Activated CD4-positive, alpha-beta T cell treated with anti-CD3 and anti-CD28 coated beads for 1 hour (primary cell): ENCODE measurements at places on chromosomes 4 and X.

GRCh38 chr4:86014599-86014998 is 345.3 kb downstream of the MAPK10 start:
- DNase-seq, result no peak

DNA sequence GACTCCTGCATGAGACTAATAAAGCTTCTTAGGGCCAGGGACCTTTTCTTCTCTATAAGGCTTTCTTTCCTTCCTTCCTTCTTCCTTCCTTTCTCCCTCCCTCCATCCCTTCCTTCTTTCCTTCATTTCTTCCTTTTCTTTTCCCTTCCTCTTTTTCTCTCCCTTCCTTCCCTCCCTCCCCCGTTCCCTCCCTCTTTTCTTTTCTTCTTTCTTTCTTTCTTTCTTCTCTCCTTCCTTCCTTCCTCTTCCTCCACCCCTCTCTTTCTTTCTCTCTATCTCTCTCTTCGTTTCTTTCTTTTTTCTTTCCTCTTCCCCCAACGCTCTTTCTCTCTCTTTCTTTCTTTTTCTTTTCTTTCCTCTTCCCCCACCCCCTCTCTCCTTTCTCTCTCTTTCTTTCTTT is 2.5 kb upstream of the MAGEB17 start:
- no peak for DNase-seq

- no peak for DNase-seq
Measured at GRCh38 chr4:89489338-89489771, 181.8 kb upstream of the GPRIN3 start.

GRCh38 chr4:140185412-140186081 is 31.6 kb upstream of the MAML3 start:
- DNase-seq, result no peak

GRCh38 chr4:33650036-33650435 is 2594.3 kb downstream of the ARAP2 start:
- no peak for DNase-seq

- DNase-seq, result no peak
Measured at GRCh38 chr4:186069729-186070128, 773 bp downstream of the TLR3 start.

- no peak for DNase-seq
Measured at GRCh38 chr4:137312257-137312656, 220.0 kb downstream of the PCDH18 start.

GRCh38 chrX:31057691-31058090 is 14.2 kb downstream of the FTHL17 start:
- DNase-seq, result no peak

DNA sequence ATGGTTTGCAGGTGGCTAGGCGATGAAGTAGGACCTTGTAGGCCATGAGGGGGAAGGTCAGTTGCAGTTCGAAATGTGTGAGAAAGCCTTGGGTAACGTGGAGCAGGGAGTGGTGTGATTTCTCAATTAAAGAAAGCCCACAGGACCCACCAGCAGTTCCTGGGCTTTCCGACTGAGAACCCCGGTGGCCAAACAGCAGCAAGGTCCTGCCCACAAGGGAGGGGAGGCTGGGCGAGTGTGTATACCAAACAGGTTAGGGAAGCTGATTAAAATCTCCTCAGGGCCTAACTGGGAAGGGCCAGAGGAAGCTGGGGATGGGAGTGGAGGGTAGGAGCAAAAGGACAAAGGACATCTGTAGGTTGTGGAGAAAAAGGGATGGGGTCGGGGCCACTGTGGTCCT is 2.4 kb downstream of the ATP6AP1 start:
- no peak for DNase-seq

- no peak for DNase-seq
Measured at GRCh38 chr4:6357476-6357875, 87.8 kb downstream of the WFS1 start.

GRCh38 chr4:80611678-80611979 is 276.1 kb downstream of the CFAP299 start:
- no peak for DNase-seq

DNA sequence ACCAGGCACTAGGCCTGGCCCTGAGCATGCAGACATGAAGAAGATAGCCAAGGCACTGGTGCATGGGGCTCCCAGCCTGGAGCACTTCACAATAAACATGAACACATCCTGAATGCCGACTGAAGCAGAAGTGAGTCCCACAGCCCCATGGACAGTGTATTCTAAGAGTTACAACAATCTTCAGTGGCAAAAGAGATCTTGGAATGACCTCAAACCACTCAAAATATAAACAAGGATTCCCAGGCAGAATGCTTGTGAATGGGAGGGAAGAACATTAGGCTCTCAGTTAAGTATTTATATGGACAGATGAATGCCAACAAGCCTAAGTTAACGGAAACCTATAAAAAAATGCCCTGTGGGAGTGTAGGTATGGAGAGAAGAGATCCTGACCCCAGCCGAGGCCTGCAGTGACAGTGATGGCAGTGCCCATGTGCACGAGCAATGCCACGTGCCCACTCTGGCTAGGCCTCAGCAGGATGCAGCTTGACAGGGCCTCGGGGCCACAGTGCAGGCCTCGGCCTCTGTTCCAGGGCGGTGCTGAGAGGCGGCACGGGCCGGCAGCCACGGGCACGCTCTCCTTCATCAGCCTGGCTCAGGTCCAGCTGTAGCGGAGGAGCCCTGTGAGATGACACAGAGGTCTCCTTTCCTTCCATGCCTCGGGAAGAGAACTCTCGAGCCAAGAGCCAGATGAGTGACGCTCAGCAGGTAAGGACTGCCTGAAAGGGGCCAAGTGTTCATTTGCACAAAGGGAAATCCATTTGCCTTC is 49.2 kb downstream of the IRF2 start:
- no peak for DNase-seq

- no peak for DNase-seq
Measured at GRCh38 chr4:13244444-13244843, 239.7 kb downstream of the RAB28 start.

GRCh38 chr4:181645489-181645888 is 597.7 kb upstream of the TENM3 start:
- no peak for DNase-seq

- DNase-seq, result no peak
Measured at GRCh38 chr4:6576512-6576911, 1.5 kb downstream of the MAN2B2 start.

GRCh38 chrX:106692425-106693065 is 34.0 kb upstream of the RNF128 start:
- no peak for DNase-seq

DNA sequence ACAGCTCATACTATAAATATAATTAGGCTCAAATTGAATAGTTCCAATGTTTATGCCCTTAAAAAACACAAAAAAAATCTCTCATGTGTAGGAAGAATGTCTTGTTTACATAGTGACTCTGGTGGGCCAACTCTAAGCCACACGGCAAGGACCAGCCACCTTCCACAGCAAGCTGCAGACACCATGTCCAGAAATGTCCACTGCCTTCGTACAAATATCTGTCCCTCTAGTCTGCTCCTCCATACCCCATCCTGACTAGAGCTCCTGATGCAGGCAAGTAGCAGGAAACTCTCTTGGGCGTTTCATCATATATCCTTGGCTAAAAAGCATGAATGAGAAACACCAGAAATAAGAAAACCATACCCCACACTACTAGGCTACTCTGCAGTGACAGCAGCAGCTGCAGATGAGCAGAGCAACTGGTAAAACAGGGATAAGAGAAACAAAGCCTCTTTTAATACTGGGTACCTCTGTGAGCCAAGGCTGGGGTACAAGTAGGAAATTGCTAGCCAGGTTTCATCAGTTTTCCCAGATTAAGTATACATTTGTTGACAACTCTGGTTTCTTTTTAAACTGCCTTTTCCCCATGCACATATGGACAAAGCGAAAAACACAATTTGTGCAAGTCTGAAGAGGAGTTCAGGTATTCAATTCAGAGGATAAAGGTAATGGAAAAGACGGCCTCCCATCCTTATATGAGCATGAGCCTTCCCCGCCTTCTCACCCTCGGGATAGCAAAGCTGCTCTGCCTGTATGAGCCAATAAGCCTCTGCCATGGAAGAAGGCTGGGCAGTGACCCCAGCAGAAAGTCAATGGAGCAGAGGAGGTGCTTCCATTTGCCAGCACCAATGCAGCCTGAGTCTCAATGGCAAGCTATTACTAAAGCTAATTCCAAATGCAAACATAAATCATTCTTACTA is 245.4 kb downstream of the DCLK2 start:
- DNase-seq, result no peak

DNA sequence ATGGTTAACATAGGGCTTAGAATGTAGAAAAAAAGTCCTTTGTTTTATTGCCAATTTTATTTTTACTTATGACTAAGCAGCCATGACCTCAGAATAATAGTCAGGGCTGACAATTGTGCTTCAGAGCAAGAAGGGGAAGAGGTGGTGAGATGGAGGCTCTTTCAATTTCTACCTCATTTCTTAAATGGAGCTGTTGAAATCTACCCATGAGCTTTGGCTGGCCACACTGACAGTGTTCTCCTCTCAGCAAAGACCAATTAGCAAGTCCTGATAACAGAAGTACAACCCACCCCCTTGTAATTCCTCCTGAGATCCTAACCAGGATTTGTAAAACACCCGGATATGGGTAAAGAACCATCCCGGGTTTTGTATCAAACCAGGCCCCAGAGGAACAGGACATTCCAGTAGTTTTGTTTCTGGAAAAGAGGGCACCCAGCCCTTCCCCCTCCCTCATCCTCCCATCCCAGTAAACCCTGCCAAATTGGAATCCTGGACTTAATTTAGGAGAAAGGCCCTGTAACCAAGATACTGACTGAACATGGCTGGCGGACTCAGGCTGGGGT is at the start of gene HEPH:
Gene HEPH, plus strand, starts transcription at position 399 of the 563 bp plus-strand sequence. CDS start 6,324 bp downstream, outside the sequence.
- DNase-seq, result no peak

- DNase-seq, result no peak
Measured at GRCh38 chr4:153771046-153771445, 11.2 kb upstream of the RNF175 start.

- no peak for DNase-seq
Measured at GRCh38 chr4:3291969-3292570, 751 bp upstream of the RGS12 start.

DNA sequence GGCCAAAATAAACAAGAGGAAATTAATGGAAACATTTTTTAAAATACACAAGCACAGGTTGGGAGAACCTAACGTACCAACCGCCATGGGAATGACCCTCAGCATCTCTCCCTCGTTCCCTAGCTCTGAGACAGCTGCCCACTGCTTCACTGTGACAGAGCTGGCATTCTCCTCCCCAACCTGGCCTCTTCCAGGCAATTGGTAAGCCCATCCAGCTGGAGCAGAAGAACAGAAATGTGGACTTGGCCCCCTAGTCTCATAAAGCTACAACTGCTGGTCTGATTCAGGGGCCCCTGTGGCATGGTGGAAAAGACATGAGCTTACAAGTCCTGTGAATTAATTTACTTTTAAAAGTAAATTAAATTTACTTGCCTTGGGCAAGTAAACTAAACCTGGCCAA is 245.1 kb downstream of the PTTG2 start:
- DNase-seq, result no peak

DNA sequence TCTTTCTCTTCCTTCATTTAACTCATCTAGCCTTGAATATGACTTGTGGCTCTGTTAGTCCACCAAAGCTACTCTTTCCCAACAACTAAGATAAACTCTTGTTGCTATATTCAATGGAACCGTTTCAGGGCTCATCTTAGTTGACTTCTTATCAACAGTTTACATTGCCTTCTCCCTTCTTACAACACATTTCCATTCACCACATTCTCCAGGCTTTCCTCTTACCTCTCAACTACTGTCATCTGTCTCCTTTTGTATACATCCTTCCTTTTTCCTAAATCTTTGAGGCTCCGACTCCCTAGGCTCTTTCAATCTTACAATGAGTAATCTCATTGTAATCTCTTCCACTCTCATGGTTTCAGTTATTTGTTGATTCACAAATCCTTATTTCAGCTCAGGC is 58.5 kb downstream of the NCAPG start:
- no peak for DNase-seq

DNA sequence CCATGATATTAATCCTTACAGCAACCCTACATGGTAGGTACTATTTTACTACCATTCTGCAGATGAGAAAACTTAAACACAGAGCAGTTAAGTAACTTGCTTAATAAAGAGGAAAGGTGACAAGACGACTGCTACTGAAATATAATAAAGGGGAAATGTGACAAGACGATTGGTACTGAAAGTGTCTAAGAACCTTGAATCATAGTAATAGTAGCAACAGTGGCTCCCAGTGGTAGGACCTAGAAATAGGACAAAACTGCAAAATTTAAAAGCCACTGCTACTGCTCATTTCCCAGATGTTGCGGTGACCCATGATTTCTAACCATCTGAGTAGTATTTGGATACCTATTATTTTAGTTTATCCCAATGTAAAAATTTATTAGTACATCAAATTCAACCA is 89.5 kb downstream of the TASL start:
- no peak for DNase-seq

DNA sequence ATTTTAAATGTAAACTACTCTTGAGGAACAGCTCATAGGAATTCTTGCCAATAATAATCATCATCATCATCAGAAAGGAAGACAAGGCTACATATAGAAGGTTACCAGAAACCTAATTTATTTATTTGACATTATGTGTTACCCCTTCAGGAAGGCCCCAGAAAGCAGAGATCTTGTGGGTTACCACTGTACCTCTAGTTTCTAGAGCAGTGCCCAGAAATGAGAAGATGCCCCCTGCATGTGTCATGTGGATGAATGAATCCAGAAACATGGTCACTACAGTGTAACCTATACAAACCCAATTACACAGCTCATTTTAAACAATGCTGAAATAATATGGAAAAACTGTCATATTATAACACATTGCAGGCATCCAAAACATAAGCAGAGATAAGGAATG is 70.4 kb downstream of the ARAP2 start:
- no peak for DNase-seq

DNA sequence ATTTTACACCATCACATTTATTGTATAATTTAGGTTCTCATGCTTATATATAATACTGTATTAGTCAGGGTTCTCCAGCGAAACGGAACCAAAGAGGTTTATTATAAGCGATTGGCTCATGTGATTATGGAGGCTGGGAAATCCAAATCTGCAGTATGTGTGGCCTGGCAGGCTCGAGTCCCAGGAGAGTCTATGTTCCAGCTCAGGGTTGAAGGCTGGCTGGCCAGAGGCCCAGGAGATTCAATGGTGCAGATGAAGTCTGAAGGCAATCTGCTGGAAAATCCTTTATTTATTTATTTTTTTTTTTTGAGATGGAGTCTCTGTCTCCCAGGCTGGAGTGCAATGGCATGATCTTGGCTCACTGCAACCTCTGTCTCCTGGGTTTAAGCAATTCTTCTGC is 63.0 kb upstream of the WDFY3 start:
- no peak for DNase-seq
